Right ventricle myocardium superior (tissue), 1 donor: ENCODE measurements at places on chromosomes 11 and 22.
A peak's percentile ranks its signal among the peaks of the same experiment; 100 is the strongest.

- no peak for DNase-seq
These were observed 49.1 kb upstream of the LYVE1 start for GRCh38 chr11:10617551-10617950.

- DNase-seq, result no peak
These were observed 69.2 kb downstream of the SYT13 start for GRCh38 chr11:45216901-45217300.

DNA sequence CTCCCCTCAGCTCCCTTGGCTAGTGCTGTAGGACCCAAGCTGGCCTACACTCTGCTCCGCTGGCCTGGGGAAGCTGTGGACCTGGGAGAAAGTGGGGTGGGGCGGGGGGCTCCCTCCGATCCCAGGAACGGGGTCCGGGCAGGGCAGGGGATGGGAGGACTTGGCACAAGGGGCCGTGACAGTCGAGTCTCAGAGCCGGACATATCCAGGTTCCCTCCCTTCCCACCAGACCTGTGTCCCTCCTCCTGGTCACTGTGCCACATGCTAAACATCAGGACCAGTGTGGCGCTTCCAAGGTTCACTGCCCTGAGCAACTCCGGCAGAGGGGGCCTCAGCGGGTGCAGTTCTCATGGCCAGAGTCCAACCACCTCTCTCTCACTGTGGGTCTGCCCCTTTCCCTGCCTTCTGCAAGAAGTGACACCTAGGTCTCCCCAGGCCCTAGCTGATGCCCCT, 2.0 kb downstream of the DUSP8 start:
- peak; percentile 42 for DNase-seq

- no peak for DNase-seq
These were observed 14.6 kb upstream of the ADSL start for GRCh38 chr22:40331706-40332105.

- peak; percentile 88 for DNase-seq
These were observed 7.5 kb downstream of the BCL9L start for GRCh38 chr11:118918128-118918685.

GRCh38 chr22:22946131-22946530, 58.5 kb downstream of the IGLL5 start:
- no peak for DNase-seq

DNA sequence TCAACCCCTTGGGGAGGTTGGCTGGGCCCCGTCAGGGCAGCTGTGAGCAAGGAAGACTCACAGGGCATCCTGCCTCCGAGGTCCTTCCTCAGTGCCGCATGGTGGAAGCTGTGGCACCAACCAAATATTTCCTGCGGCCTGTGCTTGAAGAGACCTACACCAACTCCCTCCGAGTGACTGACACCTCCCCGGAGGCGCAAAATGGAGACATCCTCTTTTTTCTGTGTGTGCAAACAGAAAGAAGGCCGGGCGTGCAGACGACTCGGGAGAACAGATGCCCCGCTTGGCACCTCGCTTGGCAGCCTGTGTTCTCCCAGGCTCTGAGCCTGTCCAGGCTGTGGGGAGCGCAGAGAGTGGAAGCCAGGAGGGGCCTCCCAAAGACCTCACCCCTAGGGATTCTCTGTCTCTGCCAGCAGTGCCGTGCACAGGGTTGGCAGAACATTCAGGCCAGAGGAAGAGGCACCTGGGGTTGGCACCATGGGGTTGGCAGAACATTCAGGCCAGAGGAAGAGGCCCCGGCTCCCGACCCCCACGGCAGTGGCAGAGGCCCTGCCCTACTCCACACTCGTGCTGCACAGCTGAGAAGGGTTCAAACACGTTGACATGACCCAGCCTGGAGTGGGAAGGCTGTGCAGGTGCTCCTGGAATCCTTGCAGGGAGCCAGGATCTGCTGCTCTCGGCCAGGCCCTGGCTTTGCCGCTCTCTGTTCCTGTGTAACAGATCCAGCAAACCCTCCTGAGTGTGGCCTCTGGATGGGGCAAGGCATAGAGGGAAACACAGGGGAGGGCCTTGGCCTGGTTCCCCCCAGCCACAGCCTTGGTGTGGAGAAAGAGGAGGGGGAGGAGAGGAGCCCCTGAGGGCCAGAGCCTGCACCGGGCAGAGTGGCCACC, 805.5 kb downstream of the BRD1 start:
- DNase-seq, result no peak

DNA sequence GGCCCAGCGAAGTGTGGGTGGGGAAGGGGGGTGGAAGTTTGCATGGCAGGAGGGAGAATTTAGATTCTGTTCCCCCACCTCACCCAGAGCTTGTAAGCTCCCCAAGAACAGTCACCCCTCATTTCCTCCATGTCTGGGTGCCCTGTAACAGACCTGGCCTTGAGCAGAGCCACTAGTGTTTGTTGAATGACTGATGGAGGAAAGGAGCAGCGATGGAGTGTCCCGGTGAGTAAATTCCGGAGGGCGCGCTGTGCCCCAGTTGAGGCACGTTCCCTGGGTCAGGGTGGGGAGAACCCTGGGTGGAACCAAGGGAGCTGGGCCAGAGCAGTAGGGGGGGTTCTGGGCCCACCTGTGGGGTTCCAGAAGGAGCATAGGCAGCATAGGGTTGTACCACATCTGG, 827 bp downstream of the NAALADL1 start:
- DNase-seq, result no peak

DNA sequence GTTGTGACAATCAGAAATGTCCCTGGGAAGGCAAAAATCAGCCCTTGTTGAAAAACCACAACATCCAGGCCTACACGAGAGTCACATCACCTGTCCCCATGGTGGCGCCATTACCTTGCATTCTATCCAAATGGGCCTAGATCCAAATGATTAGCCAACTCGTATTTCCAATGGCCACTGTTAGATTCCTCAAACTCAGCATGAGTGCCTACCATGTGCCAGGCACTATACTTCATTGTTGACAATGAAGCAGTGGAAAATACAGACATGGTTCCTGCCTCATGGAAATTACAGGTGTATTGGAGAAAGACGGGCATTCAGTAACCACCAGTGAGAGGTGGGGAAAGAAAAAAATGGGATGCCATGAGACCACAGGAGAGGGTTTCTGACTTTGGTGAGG, 29.8 kb upstream of the CREB3L1 start:
- DNase-seq, result no peak

DNA sequence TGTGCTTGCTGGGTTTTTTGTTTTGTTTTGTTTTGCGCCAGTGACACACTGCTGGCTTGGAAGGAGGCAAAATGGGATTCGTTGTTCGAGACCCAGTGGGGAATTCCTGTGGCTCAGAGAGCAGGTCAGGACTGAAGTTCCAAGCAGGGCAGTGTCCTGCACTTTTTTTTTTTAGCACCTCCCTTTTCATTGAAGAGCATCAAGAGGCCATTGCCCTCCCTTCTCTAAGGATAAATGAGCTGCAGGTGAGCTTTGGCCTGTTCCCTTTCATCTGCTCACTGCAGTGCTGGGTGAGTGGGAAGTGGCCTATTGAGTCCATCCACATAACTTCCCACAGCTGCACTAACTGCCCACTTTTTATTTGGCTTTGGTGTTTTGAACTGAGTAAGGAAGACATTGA, 87.8 kb downstream of the ARHGAP42 start:
- DNase-seq, result no peak

- no peak for DNase-seq
These were observed 319.2 kb upstream of the CHORDC1 start for GRCh38 chr11:90542092-90542491.

GRCh38 chr11:64198511-64198910, 8.0 kb upstream of the FERMT3 start:
- no peak for DNase-seq

DNA sequence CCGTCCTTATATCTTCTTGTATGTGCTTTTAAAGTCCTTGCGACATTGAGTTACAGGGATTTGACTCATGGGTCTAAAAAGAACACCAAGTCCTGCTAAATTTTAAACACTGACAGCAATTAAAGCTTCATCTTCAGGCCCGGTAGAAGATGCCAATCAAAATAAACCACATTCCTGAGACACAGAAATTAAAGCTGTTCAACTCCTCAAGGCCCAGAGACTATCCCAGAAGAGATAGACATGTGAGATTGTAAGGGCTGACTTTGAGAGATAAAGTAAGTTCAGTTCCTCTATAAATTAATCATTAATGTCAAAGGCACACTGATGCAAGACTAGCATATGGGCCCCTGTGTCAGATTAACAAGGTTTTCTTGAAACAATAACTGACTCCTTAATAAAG, 49.8 kb downstream of the OSBPL5 start:
- DNase-seq, result no peak

- DNase-seq, result no peak
These were observed 78.4 kb downstream of the IGLL1 start for GRCh38 chr22:23501708-23502107.

- no peak for DNase-seq
These were observed 6.9 kb upstream of the STIP1 start for GRCh38 chr11:64178951-64179639.

- no peak for DNase-seq
These were observed 5.1 kb downstream of the CHEK2 start for GRCh38 chr22:28736301-28737155.

DNA sequence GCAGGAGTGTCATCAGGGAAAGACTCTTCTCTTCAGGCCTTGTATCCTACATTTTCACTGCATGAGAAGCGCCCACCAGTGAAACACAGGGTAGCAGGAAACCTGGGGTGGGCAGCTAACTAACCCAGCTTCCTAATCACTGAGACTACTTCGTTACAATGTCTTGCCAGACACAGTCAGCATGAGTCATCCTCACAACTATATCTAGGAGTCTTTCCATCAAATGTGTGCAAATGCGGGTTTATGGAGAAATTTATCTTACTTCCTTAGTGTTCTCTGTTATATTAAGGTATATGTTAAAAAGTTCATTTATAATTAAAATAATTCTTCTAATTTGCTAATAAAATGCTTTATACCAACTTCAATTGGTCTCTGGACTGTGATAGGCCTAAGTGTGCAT, 79.9 kb upstream of the RAB1B start:
- DNase-seq, result no peak

GRCh38 chr22:23166841-23167616, 13.3 kb upstream of the BCR start:
- DNase-seq, result no peak

DNA sequence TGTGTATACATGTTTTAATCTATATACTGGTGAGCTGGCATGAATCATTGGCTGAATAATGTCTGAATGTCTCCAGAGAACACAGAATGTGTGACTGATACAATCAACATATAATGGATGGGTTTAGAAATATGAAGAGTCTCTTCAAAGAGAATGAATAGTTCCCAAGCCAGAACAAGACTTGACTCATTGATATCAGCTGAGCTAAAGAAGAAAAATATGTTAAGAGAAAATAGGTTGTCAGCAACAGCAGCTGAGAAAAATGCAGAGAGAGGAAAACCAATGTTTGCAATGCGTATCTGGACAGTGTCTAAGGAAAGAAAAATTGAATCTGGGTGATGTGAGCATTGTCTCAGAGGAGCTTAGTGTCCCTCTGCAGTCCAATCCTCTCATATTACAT, 1281.8 kb upstream of the TENM4 start:
- no peak for DNase-seq

DNA sequence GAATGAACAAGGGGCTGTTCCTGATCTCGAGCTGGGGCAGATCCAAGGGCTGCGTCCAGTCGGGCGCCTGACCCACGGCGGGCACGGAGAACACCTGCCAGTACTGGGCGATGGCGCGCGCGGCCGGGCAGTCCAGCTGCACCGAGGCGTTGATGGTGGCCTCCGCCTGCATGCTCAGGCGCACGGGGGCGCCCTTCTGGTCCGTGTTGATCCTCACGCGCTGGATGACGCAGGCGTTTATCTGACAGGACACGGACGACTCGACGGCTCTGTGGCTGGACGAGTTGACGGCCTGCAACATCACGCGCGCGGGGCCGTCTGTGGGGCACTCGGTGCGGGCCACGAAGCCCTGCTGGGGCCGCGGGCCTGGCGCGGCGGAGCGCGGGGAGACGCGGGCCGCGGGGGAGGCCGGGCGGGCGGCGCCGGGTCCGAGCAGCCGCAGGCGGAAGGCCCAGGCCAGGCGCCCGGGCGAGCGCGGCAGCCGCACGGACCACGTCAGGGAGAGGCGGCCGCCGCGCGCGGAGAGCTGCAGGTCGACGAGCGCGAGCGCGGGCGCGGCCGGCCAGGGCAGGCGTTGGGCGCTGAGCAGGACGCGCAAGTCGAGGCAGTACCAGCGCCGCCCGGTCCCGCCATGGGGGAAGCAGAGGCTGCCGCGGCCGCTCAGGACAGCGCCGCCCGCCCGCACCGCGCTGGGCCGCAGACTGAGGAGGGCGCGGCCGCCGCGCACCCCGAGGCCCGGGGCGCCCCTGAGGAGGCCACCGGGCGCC, 511 bp downstream of the PKDREJ start:
- peak; percentile 86 for DNase-seq

- DNase-seq, result peak; percentile 93
These were observed at the start of gene DMC1 for GRCh38 chr22:38569972-38570778. TSS of gene DMC1 (minus strand) at chr22:38570183. CDS start at chr22:38568256, 1,927 bp downstream.

- DNase-seq, result no peak
These were observed 23.6 kb downstream of the KCNJ4 start for GRCh38 chr22:38431266-38432010.

- DNase-seq, result peak; percentile 7
These were observed 80.1 kb upstream of the RTL6 start for GRCh38 chr22:44578110-44578457.

GRCh38 chr11:3905080-3905953, 49.9 kb downstream of the STIM1 start:
- DNase-seq, result no peak
